Activated T-helper 1 cell treated with anti-CD3 and anti-CD28 coated beads, Interleukin-12 subunit alpha, Interleukin-12 subunit beta, Interleukin-2, Interleukin-4 antibody, amounts not matched to agents 30 ng/mL and 10 ng/mL and 1 ng/mL, durations not matched to agents 14 hours and 24 hours and 36 hours (primary cell): ENCODE measurements at places on chromosomes 12 and 14. TPM values are rescaled to one million over a fixed set of nuclear protein-coding genes. Genes with fewer than 3 reads are reported as not detected.

Gene C12orf54
- total RNA-seq: not detected in 2 replicates

Gene PPP1R36
- not detected in 2 replicates for total RNA-seq

Gene CLEC4A
- 0.26 and 1.3 TPM in 2 replicates for total RNA-seq

DNA sequence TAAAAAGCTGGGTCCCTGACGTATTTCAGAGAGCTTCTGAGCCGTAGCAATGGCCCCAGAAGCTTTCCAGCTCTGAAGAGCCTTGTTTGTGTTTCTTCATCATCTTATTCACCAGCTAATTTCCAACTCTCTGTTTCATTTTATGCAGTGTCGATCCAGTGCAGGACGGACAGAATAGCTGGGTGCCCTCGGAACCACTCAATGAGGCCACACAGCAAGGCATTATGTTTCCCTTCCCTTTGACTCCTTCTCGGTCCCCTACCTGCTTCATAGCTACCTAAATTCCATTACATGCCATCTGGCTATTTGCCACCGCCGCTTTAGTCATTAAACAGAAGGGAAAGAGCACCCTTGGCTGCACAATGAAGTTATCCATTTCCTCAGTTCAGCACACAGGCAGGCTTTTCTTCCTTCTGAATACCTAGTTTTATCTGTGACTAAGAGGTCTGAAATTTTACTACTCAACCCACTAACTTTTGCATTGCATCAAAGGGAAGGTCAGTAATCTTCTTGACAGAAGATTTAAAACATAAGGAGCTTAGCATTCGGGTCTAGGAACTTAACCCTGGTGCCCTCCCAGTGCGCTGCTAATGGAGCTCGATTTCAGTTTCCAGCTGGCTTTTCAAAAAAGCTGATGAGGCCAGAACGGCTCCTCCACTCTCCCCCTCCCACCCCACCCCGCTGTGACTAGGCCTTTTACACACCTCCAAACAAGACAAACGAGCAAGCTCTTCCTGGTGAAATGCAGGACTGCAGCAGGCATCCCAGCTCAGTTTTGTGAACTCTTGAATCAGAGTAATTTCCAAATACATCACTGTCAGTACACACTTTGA, 176.8 kb downstream of the GXYLT1 start:
- DNase-seq: no peak

- no peak for DNase-seq
These were observed 951.2 kb downstream of the FLRT2 start for GRCh38 chr14:86481104-86481503.
